ENCODE measurements at places on chromosomes 6 and 20.

DNA sequence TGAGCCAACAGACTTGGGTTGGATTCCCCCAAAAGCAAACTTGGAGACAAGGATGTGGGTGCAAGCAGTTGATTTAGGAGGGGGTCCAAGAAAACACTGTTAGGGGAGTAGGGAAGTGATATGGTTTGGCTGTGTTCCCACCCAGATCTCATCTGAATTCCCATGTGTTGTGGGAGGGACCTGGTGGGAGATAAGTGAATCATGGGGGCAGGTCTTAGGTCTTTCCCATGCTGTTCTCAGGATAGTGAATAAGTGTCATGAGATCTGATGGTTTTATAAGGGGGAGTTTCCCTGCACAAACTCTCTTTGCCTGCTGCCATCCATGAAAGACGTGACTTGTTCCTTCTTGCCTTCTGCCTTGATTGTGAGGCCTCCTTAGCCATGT lies 542.6 kb downstream of the DHX35 start:
- DNase-seq, result no peak

- no peak for DNase-seq
Observed at GRCh38 chr6:118899948-118900347, 6.0 kb downstream of the ASF1A start.

DNA sequence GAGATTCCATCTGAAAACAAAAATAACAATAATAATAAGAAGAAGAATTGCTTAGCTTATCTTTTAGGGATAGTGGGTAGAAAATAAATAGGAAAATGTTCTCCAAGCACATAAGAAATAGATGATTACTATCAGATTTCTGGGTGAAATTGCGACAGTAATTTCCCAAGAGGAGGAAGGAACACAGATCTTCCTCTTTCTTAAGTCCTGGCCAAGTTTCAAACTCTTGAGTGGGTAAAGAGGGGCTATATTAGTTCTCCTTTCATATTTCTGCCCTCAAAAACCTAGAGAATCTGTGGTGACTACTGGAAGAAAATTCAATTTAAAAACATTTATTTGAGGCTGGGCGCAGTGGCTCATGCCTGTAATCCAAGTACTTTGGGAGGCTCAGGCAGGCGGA lies 63.7 kb downstream of the PHACTR2 start:
- DNase-seq, result no peak

DNA sequence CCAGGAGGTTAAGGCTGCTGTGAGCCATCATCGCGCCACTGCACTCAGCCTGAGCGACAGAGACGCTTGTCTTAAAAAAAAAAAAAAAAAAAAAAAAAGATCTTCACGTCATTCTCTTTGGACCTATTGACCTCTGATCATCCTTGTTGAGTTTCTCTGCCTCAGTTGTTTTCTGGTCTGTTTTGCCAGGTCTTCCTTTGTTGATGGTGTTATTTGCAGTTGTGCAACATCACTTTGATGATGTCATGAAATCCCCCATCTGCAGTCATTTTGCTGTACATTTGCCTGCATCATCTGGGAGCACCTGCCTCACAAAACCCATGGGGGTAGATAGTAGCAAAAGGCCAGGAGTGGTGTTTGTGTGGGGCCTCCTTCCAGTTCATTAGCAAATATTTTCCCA lies 39.2 kb upstream of the CHMP4B start:
- DNase-seq, result no peak

DNA sequence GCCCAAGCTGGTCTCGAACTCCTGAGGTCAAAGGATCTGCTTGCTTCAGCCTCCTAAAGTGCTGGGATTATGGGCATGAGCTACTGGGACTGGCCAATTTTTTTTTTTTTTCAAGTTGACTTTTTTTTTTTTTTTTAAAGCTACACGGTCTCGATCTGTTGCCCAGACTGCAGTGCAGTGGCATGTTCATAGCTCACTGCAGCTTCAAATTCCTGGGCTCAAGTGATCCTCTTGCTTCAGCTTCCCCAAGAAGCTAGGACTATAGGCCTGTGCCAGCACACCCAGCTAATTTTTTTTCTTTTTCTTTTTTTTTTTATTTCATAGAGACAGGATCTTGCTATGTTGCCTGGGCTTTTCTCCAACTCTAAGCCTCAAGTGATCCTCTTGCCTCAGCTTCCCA lies 59.5 kb downstream of the NCOA3 start:
- no peak for DNase-seq

DNA sequence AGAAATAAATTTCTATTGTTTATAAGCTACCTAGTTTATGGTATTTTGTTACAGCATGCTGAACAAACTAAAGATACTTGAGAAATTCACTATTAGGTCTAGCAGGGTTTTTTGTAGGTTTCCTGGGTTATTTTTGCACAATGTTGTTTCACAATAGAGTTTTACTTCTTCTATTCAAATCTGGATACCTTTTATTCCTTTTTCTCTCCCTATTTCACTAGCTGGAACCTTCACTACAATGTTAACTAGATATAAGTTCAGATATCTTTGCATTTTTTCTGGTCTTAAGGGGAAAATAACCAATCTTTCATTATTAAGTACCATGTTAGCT lies 237.7 kb upstream of the CITED2 start:
- DNase-seq, result no peak

GRCh38 chr6:108368431-108369030 lies 73.7 kb downstream of the AFG1L start:
- no peak for DNase-seq

GRCh38 chr20:7882076-7882475 lies 58.2 kb downstream of the HAO1 start:
- DNase-seq, result no peak

DNA sequence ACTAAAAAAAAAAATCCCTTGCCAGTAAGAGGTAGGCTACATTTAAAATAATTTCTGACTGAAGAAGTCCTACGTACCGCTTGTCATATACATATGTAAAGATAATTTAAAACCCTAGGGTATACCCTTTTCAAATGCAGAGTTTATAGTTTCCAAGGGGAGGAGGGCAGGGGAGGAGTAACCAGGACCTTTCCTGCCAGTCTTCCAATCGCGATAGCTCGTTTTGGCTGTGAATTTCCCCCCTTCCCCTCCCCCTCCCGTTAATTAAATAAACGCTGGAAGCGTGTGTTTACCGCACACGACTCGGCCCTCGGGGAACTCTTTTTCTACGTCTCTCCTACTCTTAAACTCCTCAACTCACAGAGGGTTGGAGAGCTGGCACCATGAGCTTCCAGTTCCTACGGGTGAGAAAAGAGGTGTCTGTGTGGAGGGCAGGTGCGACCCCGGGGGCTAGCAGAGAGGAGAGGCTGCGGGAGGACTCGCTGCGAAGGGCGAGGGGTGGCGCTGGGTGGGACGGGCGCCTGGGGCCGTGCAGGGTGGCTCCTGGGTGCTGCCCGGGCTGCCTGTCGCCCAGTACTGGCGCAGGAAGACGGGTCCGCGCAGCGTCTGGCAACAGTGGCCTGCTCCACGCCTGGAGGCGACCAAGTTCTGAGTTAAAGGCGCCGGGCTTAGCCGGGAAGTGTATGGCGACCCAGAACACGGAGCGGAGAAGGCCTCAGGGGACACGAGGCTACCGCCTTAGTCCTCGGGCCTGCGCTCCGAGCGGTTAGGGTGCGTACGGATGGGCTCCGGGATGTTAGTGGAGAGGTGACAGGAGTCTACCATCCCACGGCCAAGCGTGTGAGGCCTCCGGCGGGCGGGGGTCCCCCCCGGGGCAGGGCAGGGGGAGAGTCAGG lies 4.1 kb upstream of the TFAP2C start:
- DNase-seq, result no peak

GRCh38 chr6:23533944-23534343 lies 592.1 kb upstream of the NRSN1 start:
- DNase-seq, result no peak

DNA sequence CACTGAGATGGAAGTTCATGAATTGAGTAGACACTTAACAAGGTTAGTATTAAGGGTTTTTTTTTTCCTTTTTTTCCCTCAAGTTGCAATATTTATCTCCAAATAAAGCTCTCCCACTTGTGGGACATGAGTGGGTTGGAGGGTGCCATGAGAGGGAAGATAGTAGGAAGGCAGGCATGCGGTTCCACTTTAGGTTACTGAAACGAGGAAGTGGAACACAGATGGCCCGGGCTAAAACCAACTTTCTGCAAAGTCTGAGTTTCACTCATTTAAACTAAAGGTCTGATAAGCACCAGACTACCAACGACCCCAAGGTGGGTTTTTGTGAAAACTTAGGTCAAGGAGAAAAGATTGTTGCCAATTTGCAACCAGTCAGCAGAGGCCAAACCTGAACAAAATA lies 42.2 kb downstream of the TBC1D7 start:
- no peak for DNase-seq

DNA sequence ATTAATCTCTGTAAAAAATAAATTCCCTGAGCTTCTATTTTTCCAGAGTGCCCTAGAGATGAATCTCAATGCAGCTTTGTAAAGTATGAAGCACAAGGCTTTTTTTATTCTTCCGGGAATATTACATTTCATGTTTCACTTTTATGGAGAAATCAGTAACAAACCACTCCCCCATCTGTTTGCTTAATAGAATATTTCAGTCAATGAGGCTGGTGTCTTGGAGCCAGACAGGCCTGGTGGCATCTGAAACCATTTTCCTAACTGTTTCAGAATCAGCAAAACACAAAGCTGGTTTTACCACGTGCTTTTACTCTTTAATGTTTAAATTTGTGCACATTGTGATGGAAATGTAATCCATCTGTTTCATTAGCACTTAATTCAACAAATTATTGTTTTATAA lies 400.8 kb upstream of the HSF2 start:
- DNase-seq, result no peak

- no peak for DNase-seq
Observed at GRCh38 chr20:52231230-52231746, 39.7 kb upstream of the ZFP64 start.

- no peak for DNase-seq
Observed at GRCh38 chr6:44230034-44230675, 6.8 kb downstream of the SLC29A1 start.

- DNase-seq, result no peak
Observed at GRCh38 chr20:35000311-35000921, 44.7 kb downstream of the MYH7B start.

- DNase-seq, result no peak
Observed at GRCh38 chr6:116059713-116060571, 749 bp downstream of the FRK start.

GRCh38 chr6:118316796-118317384 lies 231.2 kb upstream of the PLN start:
- DNase-seq, result no peak

DNA sequence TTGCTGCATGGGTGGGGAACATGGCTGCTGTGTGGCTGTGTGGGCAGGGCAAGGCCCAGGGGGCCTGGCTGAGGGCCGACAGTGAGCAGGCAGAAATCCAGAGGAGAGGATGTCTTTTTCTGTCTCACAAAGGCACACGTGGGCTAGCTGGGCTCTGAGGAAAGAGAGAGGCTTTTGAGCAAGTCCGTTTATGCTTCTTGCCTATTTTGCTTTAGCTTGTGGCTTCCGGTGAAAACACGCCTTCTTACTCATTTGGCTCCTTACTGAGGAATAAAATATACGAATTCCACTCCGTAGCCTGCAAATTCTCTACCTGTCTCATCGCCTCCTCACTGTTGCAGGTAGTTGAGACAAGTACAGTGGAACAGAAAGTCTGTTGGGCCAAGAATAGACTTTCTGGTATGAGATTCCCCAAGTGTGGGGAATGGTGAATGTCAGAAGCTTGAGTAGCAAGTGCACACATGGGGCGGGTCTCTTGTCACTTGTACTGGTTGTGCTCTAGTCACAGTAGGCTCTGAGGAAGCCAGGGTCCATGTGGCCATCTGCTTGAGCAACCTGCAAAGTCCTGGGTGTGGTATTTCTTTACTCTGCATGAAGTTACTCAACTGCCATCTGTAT lies 28.4 kb downstream of the WRNIP1 start:
- DNase-seq, result no peak

DNA sequence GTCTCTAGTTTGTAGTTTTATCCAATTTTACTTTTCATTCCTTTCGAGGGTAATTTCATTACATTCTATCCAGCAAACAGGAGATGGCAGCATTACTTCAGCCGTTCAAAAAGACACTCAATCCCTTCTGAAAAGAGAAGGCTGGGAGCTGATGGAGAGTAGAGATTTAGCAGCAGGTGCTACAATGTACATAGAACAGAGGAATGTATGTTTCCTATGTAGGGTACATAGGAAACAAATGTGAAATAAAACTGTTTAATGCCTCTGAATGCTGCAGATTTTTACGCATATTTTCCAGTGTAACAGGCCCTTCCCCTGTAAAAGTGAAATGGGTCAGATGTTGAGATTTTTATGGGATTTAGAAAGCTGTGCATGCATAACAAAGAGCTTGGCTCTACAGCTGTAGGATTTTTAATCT lies 16.0 kb downstream of the RPS12 start:
- DNase-seq, result no peak

DNA sequence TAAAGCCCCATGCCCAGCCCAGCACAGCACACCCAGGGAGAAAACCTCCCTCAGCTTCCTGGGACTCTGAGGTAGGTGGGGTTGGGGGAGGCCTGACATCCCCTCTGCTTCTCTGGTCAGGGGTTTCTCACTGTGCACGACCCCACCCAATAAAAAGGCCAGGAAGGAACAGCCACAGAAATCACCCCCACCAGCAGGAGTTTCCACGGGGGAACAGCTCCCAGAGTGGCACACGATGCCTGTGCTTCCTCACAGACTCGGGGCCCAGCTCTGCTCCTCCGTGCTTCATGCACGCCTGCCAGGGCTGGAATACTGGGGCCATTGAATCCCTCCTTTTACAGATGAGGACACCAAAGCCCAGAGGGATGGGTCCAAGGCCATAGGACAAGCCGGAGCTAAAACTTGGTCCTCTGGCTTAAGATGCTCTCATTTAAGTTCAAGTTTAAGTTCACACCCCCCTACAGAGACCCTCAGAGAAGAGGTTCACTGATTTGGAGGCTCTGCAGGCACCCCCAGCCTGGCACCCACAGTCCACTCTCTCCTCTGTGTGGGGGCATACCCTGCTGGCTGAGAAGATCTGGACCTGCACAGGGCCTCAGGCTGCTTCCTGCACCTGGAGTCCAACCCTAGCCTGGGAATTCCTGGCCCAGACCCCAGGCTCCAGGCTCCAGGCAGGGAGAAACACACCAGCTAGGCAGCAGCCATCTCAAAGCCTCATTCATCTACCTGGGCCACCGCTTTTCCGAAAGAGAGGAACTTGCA lies 14.3 kb downstream of the ACSS1 start:
- DNase-seq, result no peak

GRCh38 chr6:11229655-11230046 lies 2.8 kb downstream of the NEDD9 start:
- DNase-seq, result no peak
